Epithelial cell of alveolus of lung (primary cell): ENCODE measurements at places on chromosomes 16 and 17. TPM values are rescaled to one million over a fixed set of nuclear protein-coding genes. Genes with fewer than 3 reads are reported as not detected.

Gene SLC16A13
- 0.16 and 1.7 TPM in 2 replicates for total RNA-seq

Gene FSCN2
- total RNA-seq, result 0.39 and 1.1 TPM in 2 replicates

Gene PDILT
- total RNA-seq, result not detected in 2 replicates

Gene SLC5A10
- not detected in 2 replicates for total RNA-seq

Gene HS3ST3A1
- 36.4 and 55.3 TPM in 2 replicates for total RNA-seq

Gene TP53TG3B
- not detected in 2 replicates for total RNA-seq

Gene PDXDC1
- total RNA-seq, result 36.3 and 39.4 TPM in 2 replicates

Gene CREBBP
- total RNA-seq, result 14.7 and 30.2 TPM in 2 replicates

Gene MEIOC
- total RNA-seq, result 0.13 TPM in 1 of 2 replicates, not detected in the other

Gene ST6GALNAC2
- 0.72 and 2.5 TPM in 2 replicates for total RNA-seq

Gene CASKIN1
- under 0.01 and 0.08 TPM in 2 replicates for total RNA-seq

Gene DCAF7
- total RNA-seq, result 34.0 and 48.1 TPM in 2 replicates

Gene PDK2
- 19.8 and 28.4 TPM in 2 replicates for total RNA-seq

Gene SLC6A4
- 0.32 TPM in 1 of 2 replicates, not detected in the other for total RNA-seq

Gene SRL
- 1.0 TPM in 1 of 2 replicates, not detected in the other for total RNA-seq

Gene PRAC1
- not detected in 2 replicates for total RNA-seq

Gene KCNAB3
- 0.78 and 2.2 TPM in 2 replicates for total RNA-seq

Gene ATF7IP2
- total RNA-seq, result 1.8 TPM in 2 replicates

Gene SOX15
- 0.52 and 2.8 TPM in 2 replicates for total RNA-seq

Gene HBA1
- total RNA-seq, result not detected in 2 replicates

Gene AHSP
- total RNA-seq, result 0.39 and 1.4 TPM in 2 replicates

Gene CSH1
- not detected in 2 replicates for total RNA-seq

Gene AURKB
- 23.6 and 53.7 TPM in 2 replicates for total RNA-seq

Gene PPY
- total RNA-seq, result not detected in 2 replicates

Gene ZNF785
- 2.2 and 9.3 TPM in 2 replicates for total RNA-seq

Gene CLEC10A
- total RNA-seq, result not detected in 2 replicates

Gene ALOX15B
- total RNA-seq, result 0.80 and 0.91 TPM in 2 replicates

Gene CEMP1
- not detected in 2 replicates for total RNA-seq

Gene TRIM72
- total RNA-seq, result 0.40 TPM in 1 of 2 replicates, not detected in the other

Gene MMP25
- total RNA-seq, result 0.13 TPM in 1 of 2 replicates, not detected in the other

Gene MYCBPAP
- total RNA-seq, result 0.78 and 0.80 TPM in 2 replicates

Gene TM4SF5
- not detected in 2 replicates for total RNA-seq

Gene VEZF1
- total RNA-seq, result 41.5 and 42.5 TPM in 2 replicates

Gene MYO1C
- total RNA-seq, result 55.4 and 155 TPM in 2 replicates

Gene G6PC1
- not detected in 2 replicates for total RNA-seq

Gene CDRT15L2
- total RNA-seq, result not detected in 2 replicates

Gene WFDC1
- total RNA-seq, result 0.13 and 9.7 TPM in 2 replicates

Gene PIK3R6
- not detected in 2 replicates for total RNA-seq

Gene RUNDC1
- total RNA-seq, result 7.9 and 9.5 TPM in 2 replicates

Gene KRT14
- total RNA-seq, result 0.13 and 0.48 TPM in 2 replicates

Gene HS3ST3B1
- total RNA-seq, result 20.0 and 22.8 TPM in 2 replicates

Gene LGALS9B
- not detected in 2 replicates for total RNA-seq

Gene TPSAB1
- not detected in 2 replicates for total RNA-seq

Gene KCNH4
- total RNA-seq, result not detected in 2 replicates

Gene CDC6
- 6.2 and 26.8 TPM in 2 replicates for total RNA-seq

Gene PRAC2
- not detected in 2 replicates for total RNA-seq

Gene KIF2B
- total RNA-seq, result not detected in 2 replicates

Gene ZG16
- total RNA-seq, result not detected in 2 replicates

Gene KCNH6
- total RNA-seq, result not detected in 2 replicates

Gene KRTAP4-9
- total RNA-seq, result not detected in 2 replicates
